ENCODE measurements at places on chromosomes 16 and 17.

DNA sequence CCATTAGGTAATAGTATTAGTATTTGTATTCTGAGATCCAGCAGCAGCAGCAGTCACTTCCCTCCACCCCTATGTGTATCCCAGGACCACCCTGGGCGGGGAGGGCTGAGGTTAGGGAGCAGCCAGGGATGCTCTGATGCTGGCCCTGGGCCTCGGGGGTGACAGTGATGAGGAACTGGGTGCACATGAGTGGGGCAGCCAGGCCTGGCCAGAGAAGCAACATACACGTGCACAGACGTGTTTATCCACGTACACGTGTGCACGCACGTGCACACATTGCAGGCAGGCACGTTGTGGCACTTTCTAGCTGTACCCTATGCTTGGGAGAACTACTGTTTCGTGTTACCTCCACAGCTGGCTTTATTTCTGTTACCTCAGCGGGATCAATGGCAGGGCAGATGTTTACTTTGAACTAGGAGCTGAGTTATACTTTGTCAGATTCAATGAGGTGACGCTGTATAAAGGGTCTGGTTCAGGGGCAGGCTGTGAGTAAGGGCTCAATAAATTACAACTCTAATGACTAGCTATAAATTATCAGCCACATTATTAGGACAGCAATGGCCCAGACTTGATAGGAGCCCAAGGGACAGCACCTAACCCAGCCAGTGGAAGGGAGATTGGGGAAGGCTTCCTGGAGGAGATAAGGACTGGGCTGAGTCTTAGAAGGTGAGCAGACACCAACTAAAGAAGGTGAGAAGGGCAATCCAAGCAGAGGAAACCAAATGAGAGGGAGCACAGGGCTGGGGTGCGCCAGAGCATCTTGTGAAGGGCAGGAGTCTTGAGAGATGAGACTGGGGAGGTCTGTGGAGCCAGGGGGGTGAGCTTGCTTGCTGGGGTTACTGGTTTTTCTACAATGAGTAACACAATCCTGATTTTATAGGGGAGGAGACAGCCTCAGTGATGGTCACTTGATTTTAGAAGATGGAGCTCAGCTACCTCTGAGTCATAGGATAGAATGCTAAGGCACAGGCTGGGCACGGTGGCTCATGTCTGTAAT is 22.4 kb upstream of the CA4 start:
- no peak for DNase-seq

DNA sequence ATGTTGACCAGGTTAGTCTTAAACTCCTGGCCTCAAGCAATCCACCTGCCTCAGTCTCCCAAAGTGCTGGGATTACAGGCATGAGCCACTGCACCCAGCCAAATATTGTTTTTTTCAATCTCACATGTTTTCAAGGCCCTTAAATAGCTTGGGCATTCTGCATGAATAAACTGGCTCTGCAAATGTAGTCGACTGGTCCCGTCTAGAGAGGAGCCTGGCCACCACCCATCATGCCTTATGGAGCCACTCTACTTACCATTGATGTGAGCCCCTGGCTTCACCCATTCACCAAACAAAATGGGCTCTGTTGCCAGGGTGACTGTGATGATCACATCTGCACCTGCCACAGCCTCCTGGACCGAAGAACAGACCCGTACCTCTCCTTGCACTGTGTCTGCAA is 10.8 kb downstream of the CRYM start:
- no peak for DNase-seq

DNA sequence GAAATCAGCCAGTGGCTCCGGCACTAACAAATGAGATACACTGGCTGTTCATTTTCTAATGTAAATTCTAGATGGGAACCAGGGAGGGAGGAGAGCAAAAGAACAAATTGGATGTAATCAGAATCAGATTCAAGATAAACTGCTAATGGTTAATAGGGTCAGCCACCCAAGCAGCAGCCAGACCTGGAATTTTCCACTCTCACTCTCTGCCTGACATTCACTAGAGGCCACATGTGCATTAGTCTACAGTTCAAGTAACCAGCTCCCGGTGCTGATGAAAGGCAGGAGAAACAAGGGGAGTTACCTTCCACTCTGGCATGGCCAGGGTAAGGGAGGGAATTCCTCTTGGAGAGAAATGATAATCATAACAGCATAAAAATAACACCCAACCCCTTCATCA is 597.7 kb downstream of the TOX3 start:
- DNase-seq: no peak

DNA sequence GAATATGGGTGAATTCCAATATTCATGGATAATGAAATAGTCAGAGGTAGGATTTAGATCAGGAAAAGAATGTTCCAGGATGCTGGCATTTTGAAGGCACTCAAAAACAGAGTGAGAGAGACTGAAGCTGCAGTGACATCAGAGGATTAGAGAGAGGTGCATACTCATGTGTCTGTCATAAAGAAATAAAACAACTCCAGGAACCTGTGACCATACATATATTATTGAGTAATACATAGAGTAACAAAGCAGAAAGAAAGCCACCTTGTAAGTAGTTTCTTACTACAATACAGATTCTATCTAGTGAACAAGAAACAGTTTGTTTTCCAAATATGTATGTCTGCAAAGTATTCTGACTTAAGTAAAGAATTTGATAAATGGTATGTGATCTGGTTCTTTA is 62.3 kb upstream of the PHOSPHO1 start:
- DNase-seq: no peak

DNA sequence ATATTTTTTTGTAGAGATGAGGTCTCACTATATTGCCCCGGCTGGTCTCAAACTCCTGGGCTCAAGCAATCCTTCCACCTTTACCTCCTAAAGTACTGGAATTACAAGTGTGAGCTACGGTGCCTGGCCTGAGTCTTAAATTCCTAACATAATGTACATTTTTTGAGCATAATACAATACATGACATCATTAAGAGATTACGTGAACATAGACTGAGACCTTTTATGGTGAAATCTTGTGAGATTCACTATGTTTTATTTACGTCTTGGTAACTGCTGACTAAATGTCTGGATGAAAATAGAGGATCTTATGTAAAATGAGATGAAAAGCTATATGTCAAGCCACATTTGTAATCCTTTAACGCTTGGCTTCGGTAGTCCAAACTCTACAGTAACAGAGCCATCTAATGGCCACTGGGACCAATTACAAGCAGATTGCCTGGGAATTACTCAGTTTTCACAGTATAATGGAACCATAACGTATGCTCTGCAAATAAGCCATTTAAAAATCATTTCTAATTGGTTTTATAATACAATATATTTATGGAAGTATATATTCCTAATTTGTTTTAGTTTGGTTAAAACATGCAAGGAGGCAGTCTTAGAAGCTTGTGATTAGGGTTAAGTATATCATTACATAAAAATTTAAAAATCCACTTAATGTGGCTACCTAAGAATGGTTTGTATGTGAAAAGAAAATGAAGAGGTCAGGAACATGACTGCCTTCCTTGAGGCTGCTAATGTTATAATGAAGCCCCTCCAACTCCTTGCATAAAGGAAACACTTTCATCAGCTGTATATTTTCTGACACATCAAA is 8.1 kb upstream of the EFCAB13 start:
- DNase-seq: no peak

- no peak for DNase-seq
Observed at GRCh38 chr17:12745486-12745885, 43.8 kb upstream of the ARHGAP44 start.

DNA sequence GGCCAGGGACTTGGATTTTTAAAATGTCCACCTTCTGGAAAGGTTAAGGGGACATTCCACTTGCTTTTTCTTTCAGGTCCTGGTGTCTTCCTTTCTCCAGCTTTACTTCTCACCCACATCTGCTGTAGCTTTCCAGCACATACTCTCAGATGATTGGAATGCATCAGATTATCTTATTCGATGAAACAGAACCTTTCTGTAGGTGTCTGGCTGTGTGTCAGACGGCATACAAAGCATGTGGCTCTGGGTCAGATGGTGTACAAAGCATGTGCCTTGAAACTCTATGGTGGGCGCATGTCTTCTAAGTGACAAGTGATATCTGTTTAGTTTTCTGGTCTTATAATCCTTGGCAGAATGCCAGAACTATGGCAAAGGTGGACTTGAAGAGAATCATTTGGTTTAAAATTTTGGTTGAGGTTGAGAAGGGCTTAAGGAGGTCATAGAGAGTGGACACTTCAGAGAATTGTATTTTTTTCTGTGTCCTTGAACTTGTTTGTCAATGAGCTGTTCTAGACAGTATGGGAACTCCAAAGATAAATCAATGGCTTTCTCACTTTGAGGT is 125.3 kb downstream of the FTO start:
- no peak for DNase-seq

DNA sequence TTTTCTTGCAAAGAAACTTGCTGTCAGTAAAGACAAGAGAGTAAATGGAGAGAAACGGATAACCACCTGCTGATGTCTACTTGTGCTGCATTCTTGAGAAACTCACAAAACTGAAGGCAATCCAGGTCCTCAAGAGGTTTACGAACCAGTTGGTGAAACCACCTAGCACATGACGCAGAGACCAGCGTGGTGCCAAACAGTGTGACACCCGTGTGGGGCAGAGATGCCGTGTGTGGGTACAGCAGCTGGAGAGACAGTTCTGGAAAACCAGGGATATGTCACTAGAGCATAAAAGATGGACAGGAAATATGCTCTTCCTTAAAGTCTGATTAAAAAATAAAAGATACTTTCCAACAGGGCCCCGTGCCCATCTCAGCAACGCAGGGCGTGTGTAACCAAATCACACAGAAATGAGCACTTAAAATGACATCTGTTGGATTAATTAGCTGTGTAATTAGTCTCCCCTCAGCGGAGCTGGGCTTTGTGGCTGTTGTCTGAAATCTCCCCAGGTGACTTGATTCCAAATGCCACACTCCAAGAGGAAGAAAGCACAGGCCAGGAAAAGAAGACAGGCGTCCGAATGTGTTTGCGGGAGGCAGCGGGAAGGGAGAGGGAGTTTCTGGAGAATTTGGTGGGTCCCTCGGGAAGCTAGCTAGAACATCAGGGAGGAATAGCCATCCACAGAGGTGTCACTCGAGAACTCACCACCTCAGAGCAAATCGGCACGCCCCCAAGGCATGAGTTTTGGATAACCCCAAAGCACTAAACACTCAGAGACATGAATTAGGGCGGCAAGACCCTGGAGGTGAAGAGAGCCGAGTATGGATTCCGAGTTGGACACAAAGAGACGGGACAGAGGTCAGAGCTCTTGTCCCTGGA is 109.8 kb downstream of the ZFHX3 start:
- no peak for DNase-seq

DNA sequence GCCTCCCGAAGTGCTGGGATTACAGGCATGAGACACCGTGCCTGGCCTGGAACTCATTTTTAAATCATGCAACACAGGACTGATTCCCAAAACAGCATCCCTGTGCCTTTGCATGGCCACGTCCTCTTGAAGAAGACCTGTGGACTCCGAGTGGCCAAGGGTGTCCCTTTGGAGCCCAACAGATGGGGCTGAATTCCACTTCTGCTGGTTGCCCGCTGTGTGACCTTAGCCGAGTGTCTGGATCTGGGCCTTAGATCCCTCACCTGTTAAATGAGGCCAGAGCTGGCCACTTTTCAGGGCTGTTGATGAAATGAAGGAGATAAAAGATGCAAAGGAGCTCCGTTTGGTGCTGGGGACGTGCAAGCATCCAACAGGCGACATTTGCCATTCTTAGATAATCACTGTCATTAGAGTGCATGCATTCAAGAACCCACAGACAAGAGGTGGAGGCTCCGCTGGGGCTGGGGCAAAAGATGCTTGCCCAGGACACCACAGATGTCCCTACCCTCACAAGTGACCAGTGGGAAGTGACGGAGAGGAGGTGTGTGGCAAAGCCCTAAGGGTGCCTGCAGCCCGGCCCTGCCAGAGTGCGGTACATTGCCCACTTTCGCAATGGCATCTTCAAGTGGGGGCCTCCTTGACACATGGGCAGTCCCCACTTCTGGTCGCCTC is 354.1 kb upstream of the TNRC6C start:
- no peak for DNase-seq

DNA sequence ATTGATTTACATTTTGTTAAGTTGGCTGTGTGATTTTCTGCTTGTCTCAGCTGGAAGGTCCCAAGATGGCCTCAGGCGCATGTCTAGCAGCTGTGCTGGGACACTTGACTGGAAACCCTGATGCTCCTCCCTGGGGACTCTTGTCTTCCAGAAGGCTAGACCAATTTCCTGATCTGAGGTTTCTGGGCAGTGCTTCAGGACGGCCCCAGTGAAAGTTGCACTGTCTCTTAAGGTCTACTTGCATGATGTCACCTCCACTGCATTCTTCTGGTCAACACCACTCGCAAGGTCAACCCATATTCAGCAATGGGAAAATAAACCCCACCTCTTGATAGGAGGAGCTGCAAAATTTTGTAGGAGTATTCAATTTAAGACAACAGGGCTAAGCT is 116.0 kb downstream of the SALL1 start:
- DNase-seq: no peak

GRCh38 chr16:57764341-57765159 is 29.0 kb downstream of the KATNB1 start:
- DNase-seq: no peak

GRCh38 chr16:83136924-83137323 is 510.2 kb downstream of the CDH13 start:
- no peak for DNase-seq

DNA sequence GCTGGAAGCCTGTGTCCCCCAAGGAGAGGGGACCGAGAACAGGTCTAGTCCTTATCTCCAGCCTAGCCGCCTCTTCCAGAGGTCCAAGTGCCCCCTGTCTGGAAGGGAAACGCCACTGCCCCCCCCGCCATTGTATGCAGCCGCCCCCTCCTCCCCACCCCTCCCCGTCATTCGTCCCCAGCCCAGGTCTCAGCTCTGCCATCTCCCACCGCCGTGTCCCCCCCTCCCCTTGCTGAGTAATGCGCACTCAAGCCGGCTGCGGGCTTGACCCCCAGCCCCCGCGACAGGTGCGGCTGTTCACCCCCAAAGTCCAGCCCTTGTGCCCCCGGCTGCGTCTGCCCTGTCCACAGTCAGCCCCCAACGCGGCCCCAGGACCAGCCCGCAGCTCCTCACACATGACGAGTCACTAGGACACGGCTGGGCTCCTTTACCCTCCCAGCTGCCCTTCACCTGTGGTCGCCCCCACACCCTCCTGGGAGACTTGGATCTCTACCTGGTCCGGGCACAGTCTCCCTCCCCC is 622 bp downstream of the GPRC5B start:
- no peak for DNase-seq

- no peak for DNase-seq
Observed at GRCh38 chr17:48571826-48572417, 6.2 kb downstream of the HOXB4 start.

GRCh38 chr17:74435775-74436359 is 4.0 kb downstream of the GPRC5C start:
- DNase-seq: no peak

- DNase-seq: no peak
Observed at GRCh38 chr16:74113545-74113944, 183.1 kb upstream of the PSMD7 start.

DNA sequence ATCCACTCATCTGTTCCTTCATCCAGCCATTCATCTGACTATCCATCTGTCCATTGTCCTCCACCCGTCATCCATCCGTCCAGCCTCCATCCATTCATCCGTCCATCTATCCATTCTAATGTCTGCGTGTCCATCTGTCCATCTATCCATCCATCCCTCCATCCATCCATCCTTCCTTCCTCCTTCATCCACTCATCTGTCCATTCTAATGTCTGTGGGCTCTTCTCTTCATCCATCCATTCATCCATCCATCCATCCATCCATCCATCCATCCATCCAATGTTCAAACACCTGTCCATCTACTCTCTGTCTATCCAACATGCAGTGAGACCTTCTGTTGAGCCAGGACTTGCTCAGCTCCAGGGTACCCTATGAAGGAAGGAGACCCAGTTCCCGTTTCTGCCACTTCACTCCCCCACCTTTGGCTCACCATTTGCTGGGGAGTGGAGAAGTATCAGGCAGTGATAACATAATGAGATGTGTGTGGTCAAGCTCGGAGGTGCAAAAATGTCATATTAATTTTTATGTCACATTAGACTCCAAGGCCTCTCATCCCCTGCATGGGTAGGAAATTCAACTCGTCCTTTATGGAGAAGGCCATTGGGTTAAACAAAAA is 36.5 kb upstream of the ADGRG1 start:
- DNase-seq: no peak
